ENCODE measurements at places on chromosomes 13 and 19.

GRCh38 chr13:84362777-84363176 is 480.5 kb upstream of the SLITRK1 start:
- DNase-seq = no peak

DNA sequence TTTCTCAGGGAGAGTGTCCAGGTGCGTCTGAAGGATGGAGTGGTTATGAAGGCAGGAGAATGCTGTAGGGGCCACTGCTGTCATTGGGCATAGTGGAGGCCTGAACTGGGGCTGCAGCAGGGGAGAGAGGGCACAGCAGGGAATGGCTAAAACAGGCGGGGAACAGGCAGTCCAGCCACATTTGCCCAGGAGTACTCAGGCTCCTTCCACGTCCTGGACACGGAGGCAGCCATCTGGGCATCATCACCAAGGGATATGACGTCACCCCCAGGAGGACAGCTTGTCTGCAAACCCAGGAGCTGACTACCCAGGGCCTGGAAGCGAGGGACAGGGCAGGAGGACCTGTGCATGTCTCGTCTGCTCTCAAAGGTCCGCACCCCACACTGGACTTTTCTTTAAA is 22.2 kb downstream of the VSTM2B start:
- no peak for DNase-seq

GRCh38 chr13:92460479-92460878 is 766.1 kb upstream of the GPC6 start:
- no peak for DNase-seq

DNA sequence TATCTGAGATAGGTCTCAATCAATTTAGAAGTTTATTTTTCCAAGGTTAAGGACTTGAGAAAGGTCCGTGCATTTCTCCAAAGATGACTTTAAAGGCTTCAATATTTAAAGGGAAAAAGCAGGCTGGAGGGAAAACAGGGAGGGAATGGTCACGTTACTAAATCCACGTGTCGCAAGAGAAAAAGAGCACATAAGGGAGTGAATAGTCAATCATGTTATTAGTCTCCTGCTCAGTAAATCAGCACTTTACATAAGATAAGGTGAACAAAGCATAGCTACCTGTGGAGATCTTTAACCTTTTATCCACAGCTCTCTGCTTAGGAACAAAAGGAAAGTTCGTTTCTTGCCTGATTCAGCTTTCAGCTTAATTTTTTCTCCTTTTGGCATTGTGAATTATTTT is 31.3 kb upstream of the LSM14A start:
- DNase-seq = no peak
